Spleen (tissue), 13 donors: ENCODE measurements at places on chromosomes 16 and 17. TPM values are rescaled to one million over a fixed set of nuclear protein-coding genes. Genes with fewer than 3 reads are reported as not detected.
A peak's percentile ranks its signal among the peaks of the same experiment; 100 is the strongest.

DNA sequence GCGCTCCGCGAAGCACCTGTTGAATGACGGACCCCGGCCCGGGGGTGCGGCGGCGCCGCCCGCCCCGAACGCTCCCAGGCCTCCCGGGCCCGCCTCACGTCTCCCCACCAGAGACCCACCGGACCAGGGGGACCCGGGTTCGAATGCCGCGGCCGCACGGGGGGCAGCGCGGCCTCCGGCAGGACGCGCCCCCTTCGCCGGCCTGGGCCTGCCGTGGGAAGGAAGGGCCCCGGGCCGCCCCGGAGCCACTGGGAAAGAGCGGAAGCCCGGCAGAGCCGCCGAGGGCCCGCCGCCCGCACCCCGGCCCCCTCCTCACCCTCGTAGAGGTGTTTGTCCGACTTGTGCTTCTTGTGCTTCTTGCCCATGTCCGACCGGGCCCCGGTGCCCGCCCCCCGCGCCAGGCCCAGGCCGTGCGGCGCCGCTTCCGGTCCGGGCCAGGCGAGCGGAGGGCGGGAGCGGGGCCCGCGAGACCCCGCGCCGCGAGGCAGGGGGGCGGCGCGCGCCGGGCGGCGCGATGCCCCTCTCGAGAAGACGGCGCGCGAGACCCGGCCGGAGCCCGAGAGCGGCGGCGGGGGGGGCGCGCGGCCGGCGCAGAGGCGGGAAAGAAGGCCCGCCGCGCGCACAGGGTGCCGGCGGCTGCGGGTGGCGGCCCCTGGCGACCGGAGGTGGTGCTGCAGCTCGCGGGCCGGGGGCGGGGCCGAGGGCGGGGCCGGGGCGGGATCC lies at the start of gene BRD7:
Gene BRD7, minus strand, starts transcription at position 579 of the 723 bp plus-strand sequence. Its CDS starts 214 bp downstream, at position 365.
- peak; percentile 92 for DNase-seq

Gene HOXB4
- 2.7 TPM for polyA plus RNA-seq

Gene RNF112
- polyA plus RNA-seq, result 5.9 TPM

- no peak for DNase-seq
Observed at GRCh38 chr17:21239680-21240368, 13.4 kb downstream of the NATD1 start.

Gene RND2
- 0.42 TPM for polyA plus RNA-seq

DNA sequence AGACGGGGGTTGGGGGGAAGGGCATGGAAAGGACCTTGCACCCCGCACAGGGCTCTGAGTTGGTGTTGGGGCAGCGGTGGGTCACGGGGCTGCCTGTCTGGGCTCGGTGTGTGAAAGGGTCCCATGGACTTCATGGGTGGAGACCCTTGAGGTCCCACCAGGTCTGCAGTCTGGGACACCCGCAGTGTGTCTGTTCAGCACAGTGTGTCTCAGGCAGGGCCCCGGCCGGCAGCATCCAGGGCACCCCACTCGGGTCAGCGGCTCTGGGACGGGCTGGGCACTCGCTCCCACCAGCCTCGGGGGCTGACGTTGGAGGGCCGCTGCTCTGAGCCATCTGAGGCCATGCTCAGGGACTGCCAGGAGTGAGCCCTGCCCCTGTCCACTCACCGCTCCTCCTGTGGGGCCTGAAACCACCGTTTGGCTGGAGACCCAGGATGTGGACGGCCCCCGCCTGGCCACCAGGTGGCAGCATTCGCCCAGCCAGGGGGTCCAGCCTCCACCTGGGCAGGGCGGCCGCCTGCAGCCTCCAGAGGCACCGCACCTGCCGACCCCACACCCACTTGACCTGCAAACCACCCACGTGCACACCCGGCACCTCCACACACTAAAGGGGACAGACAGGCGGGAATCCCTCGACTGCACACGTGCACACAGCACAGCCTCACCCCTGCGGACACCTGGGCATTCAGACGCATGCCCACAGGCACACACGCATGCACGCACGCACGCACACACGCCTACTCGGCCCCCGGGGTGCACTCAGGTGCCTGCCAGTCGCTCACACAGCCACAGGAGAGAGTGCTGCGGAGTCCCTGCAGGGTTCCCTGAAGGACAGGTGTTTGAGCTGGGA lies 10.1 kb upstream of the ZFPM1 start:
- peak; percentile 94 for DNase-seq

- DNase-seq, result no peak
Observed at GRCh38 chr17:182050-182751, 751 bp upstream of the DOC2B start.

DNA sequence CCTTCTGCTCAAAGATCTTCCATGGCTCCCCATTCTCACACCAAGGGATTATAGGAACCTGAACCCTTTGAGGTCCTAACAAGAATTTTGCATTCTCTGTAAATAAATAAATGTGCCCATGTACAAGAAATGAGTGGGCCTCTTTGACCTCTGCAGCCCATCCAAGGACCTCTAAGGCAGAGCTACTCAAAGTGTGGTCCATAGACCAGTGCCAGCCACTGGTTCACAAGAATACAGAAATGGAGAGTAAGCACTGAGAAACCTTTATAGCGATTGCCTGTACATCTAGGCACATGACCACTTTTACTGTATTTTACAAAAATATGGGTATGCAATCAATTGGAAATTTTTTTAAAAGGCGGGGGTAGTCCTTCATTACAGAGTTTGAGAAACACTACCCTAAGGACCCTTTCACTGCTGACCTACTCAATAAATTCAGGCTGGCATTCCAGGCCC lies 7.8 kb upstream of the SRCIN1 start:
- DNase-seq, result no peak

DNA sequence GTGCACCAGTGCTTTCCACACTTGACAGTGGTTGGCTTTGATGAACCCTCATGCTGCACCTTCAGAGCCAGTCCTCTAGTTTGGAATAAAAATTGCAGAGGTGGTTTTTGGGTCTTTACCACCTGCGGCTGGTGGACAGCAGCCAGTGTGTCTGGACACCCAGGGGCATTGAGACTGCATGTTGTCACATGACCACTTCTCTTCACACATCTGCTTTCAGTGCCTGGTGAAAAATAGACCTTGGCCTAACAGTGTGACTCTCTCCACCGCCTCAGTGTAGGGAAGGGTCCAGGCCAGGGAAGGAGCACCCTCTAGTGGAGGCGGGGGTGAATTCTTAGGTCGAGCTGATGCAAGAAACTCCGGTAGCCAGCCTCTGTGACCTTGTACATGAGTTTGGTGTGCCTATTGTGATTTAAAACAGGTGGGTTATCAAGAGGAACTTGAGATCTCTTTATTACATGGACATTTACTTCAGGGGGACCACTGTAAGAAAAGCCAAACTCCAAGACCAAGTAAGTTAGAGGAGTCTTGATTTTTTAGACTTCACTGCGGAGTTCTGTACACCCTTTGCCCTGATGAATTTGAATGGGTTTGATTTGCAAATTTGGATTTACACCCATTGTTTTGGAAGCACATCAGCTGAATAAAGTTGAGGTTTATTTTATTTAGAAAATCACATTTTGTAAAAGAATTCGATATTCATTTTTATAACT lies 17.9 kb downstream of the GOSR2 start:
- DNase-seq, result peak; percentile 85

Gene PSMD12
- polyA plus RNA-seq, result 13.8 TPM

Gene JPH3
- not detected for polyA plus RNA-seq

DNA sequence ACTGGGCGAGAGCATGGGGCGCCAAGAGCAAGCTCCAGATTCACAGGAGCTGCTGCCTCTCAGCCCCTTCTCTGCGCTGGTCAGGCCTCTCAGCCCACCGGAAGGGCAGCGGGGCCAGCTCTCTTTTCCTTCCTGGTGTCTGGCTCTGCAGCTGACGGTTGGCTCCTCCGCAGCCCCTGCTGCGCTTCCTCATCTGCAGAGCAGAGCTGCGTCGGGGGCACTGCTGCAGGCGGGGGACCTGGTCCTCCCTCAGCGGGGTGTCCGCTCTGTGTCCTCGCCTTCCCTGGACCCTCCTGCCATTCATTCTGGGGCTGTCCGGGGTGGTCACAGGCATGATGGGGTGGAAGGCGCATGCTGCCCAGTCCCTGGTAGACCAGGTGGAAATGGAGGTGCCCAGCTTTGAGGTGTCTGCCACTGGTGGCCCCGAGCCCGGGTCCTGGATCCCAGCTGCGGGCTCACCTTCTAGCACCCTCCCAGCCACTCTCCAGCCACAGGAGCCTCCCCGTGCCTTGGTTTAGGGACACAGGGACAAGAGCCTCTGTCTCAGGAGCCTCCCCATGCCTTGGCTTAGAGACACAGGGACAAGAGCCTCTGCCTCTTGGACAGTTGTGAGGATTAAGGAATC lies 84.8 kb downstream of the IRF8 start:
- DNase-seq, result peak; percentile 81

- peak; percentile 89 for DNase-seq
Observed at GRCh38 chr16:30473231-30474073, 910 bp downstream of the ITGAL start.

Gene FBXW10B
- polyA plus RNA-seq, result 0.28 TPM

DNA sequence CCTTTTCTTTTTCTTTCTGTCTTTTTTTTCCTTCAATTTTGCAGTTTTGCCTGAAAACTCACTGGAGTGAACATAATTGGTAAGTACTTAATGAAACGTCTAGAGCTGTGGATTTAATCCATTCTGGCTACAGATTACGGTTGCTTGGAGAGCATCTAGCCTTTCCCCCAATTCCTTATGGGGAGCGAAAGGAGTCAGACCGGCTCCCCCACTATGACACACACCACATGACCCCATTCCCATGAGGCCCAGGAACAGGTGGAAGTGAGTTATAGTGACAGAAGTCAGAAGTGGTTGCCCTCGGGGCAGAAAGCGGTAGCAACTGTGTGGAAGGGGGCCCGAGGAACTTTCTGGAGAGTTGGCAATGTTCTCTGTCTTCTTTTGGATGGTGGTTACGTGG lies 41.2 kb downstream of the EMP2 start:
- DNase-seq, result no peak

DNA sequence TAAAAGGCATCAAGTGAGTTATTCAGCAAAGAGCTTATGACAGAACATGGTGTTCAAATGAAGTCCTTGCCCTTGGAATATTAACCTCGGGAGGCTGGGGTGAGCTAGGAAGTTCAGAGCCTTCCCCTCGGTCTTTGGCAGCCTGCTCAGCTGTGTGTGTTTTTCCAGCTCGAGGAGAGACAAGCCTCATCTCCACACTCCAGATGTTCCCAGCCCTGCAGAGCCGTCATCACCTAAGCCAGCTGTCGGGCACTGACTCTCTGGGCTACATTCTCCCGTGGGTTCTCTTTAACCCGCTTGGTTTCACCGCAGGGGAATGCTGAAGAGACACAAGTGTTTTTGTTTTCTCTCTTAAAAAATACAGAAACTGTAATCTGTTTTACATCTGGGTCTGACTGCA lies 47.1 kb downstream of the IRX3 start:
- no peak for DNase-seq

DNA sequence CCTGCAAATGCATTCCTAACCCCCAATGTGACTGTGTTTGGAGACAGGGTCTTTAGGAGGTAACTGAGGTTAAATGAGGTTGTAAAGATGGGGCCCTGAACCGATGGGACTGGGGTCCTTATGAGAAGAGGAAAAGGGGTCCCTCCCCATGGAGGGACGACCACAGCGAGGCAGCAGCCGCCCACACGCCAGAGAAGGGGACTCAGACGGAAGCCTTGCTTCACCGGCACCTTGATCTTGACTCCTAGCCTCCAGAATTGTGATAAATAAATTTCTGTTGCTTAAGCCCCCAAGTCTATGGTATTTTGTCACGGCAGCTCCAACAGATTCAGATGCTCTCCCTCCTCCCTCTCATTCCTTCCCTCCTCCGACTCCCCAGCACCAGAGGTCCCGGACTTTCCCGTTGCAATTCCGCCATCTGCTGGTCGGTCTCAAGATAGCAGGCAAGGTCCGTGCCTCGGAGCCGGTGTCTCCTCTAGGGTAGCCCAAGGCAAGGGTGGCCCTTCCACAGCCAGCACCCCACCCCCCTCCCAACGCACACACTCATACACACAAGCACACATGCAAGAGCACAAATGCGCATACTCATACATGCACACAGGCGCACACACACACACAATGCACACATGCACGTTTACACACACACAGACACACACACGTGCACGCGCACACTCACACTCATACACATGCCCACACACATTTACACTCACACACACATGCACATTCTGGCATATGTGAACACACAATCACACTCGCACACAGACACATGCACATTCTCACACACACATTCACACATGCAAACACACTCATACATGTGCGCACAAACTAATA lies 23.1 kb upstream of the C16orf78 start:
- DNase-seq, result no peak

Gene ITPRIPL2
- polyA plus RNA-seq, result 2.5 TPM

DNA sequence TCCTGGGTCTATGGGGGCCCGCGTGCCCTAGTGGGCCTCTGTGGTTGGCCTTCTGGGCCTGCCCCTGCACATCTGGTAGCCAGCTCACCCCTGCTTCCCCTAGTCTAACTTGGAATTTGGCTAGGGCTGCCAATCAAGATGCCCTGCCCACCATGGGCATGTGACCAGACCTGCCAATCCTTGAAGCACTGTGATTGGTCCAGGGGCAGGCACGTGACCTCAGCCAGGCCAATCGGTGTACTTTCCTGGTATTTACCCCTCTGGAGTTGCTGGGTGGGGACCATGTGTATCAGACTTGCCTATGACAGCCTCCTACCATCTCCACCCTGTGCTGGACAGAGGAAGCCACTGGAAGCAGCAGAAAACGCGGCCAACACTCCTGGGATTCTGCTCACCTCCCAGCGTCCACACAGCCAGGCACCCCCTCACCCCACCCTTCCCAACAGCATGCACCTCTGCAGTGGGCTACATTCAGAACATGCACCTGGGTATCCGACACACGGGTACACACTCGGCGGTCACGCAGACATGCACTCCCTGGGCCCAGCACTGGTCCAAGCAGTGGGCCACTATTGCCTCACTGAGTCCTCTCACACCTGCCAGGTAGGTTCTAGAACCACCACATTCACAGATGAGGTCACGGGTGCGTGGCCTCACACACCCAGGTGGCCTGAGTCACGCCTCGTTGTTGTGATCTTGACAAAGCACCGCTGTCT lies 96.9 kb downstream of the RBFOX3 start:
- DNase-seq, result no peak

GRCh38 chr17:83159204-83160049 lies 80.0 kb downstream of the METRNL start:
- no peak for DNase-seq

- DNase-seq, result no peak
Observed at GRCh38 chr16:77675464-77676324, 46.6 kb upstream of the NUDT7 start.

- DNase-seq, result no peak
Observed at GRCh38 chr16:177981-178667, 1.6 kb downstream of the HBA1 start.

Gene TBC1D3H
- not detected for polyA plus RNA-seq

DNA sequence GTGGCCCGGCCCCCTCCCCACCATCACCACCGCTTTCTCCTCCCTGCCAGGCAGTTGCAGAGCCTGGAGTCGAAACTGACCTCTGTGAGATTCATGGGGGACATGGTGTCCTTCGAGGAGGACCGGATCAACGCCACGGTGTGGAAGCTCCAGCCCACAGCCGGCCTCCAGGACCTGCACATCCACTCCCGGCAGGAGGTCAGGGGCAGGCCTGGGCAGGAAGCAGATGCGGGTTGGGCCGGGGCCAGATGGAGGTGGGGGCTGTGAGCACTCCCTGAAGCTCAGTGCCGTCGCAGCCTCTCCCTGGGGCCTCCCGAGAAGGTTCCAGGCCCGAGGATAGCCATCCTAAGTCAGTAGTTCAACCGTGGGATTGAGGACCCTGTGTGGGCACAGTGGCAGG lies 14.2 kb upstream of the ADGRG3 start:
- DNase-seq, result peak; percentile 88
